ENCODE measurements at places on chromosomes 11 and 22. TPM values are rescaled to one million over a fixed set of nuclear protein-coding genes. Genes with fewer than 3 reads are reported as not detected.

DNA sequence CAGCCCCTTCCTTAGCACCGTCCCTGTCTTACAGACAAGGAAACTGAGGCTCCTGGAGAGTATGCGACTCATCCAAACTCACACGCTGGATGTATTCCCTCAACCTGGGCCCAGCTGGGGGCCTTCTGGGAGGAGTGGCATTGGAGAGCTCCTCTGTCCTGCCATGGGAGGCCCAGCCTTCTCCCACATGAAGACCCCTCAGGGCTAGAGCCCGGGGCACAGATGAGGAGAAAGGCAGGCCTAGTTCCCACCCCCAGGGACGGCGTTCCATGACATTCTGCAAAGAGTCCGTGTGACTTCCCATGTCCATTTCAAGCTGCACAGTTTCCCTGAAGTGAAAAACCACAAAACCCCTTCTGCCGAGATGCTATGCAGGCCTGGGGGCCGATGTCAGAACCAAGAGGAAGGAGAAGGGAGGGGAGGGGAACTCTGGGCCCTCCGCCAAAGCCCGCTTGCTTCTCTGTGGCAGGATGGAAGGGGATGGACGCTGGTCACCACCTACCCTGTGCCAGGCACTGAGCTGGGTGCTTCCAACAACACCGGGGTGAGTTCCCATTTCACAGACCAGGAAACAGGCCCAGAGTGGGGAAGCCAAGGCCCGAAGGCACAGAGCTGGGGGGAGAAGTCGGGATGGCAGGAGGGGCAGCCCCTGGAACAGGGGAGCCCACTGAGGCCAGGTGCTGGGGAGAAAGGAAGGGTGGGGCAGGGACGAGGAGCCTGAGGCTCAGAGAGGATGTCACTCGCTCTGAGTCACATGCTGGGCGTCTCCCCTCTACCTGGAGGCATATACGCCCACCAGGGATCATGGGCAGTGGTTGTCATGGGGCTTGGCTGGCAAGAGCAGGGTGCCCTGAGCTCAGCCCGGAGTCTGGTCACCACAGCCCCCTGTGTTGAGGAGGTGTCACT is 15.7 kb downstream of the RAC2 start:
- peak; percentile 66 for DNase-seq

GRCh38 chr22:30902496-30903357 is 65.8 kb downstream of the MORC2 start:
- DNase-seq = no peak

DNA sequence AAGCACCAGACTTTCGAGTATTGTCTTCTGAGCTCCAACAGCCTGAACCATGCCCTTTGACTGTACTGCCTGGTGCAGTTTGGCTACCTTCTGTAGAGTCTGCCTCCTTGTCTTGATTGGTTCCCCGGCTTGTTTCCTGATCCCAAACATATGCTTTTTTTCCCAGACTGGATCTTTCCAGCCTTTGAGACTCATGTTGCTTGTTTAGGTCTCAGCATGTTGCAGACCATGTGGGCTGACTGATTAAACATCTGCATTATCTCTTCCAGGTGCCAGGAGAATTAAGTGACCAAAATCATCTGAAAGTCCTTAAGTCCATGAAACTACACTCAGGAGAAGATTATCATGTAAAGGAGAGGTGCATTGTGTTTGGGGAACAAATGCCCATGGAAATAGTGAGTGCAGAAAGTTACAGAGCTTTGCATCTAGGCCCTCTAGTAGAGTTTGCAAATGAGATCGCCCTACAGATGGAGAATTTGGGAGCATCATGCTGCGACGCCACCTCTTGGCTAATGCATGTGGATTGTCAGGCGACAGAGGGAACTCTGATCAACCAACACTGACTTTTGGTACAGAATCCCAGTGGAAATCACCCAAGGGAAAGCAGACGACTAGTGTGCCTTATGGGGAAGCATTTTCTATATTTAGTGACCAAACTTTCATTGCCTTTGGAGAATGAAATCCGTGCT is 188.8 kb downstream of the BLID start:
- DNase-seq = no peak

GRCh38 chr11:86807360-86807759 is 7.0 kb downstream of the PRSS23 start:
- DNase-seq = no peak

The GUCY1A2 gene
- total RNA-seq = 0.07 TPM

The GALNT18 gene
- 5.7 TPM for total RNA-seq

The OR8A1 gene
- total RNA-seq = not detected
